NCI-H1105 (cell line): ENCODE measurements at places on chromosomes 16 and 17.

- DNase-seq = no peak
These were observed 165.6 kb downstream of the SPECC1 start for GRCh38 chr17:20174588-20175265.

GRCh38 chr16:87129771-87130170 lies 187.4 kb downstream of the C16orf95 start:
- DNase-seq = no peak

DNA sequence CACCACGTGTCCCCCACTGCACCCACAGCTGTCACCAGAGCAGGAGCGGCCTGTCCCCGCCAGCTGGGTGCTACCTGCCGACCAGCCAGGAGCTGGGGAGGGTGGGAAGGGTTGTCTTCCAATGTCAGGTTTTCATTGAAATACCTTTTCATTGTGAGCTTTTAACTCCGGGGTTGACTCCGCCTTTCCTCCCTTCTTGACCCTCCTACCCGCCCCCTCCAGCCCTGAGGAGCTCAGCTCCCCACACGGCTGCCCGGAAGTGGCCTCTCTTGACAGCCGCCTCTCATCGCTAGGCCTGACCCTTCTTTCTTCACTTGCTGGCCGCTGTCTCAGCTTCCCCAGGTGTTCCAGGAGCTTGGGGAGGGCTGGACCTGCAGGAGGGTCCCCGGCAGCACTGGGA lies 21.2 kb upstream of the GNG13 start:
- no peak for DNase-seq

DNA sequence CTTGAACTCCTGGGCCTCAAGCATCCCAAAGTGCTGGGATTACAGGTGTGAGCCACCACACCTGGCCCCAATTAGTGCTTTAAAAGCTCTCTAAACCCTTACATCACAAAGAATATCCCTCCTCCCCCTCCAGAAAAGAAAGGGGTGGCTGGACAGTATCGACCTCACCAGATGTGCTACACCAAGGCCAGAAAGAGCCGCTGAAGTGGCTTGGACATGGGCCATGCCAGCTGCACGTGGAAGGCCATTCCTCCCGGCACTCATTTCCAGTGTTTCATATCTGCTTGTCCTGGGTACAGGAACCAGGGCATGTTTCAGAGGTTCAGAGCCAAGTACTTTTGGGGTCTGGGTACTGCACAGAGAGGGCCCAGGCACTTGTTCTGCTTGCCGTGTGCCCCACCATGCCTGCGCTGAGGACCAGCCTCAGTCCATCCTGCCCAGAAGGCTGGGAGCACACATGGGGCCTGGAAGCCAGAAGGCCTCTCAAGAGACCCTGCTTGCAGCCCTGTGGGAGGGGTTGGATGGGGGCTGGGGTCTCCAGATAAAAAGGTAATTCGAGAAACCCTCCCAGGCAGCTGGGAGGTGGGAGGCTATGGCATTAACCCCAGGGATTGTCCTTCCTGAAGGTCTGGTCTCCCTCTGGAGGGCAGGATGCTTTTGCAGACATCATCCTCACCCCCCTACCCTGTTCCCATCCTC lies 3.5 kb upstream of the SRRM2 start:
- no peak for DNase-seq

DNA sequence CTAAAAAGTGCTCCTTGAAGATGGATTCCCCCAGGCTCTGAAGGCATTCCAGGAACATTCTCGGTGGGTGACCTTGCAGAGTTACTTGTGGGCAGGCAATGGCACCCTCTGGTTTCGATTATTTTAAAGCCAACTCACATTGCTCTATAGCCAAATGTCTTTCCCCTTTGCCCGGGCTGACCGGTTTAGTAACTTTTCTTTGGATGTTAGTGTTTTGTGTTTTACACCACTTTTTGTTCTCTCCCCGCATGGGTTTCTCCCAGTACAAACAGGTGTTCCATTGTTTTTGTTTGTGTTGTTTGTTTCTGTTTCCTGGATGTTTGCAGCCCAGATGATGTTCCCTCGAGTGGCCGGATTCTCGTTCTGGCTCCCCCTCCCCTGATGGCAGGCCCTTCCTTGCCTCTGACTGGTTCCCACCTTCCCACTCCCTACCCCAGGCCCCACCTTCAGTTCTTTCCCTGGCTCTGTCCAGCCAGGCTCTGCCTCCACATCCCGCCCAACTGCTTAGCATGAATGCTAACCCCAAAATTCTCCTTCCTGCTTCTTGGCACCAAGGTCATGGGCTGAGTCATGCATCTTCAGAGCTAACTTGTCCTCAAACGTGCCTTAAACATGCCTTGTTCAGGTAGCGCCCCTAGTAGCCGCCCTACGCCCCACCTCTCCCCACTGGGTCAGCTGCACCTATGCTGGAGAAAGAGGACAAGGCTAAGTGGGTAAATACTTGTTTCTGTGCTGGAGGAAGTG lies 40.6 kb downstream of the ELAC2 start:
- no peak for DNase-seq

GRCh38 chr17:58303971-58304749 lies 23.4 kb upstream of the MPO start:
- peak; percentile 49 for DNase-seq

- no peak for DNase-seq
These were observed 9.3 kb upstream of the USP7 start for GRCh38 chr16:8972843-8973586.

- DNase-seq = no peak
These were observed 31.0 kb upstream of the SMPD3 start for GRCh38 chr16:68479271-68479670.

- no peak for DNase-seq
These were observed 6.1 kb downstream of the DNAI2 start for GRCh38 chr17:74280093-74280513.

GRCh38 chr17:20190605-20191004 lies 181.4 kb downstream of the SPECC1 start:
- no peak for DNase-seq

- DNase-seq = no peak
These were observed 14.2 kb downstream of the CDH16 start for GRCh38 chr16:66904428-66904845.

DNA sequence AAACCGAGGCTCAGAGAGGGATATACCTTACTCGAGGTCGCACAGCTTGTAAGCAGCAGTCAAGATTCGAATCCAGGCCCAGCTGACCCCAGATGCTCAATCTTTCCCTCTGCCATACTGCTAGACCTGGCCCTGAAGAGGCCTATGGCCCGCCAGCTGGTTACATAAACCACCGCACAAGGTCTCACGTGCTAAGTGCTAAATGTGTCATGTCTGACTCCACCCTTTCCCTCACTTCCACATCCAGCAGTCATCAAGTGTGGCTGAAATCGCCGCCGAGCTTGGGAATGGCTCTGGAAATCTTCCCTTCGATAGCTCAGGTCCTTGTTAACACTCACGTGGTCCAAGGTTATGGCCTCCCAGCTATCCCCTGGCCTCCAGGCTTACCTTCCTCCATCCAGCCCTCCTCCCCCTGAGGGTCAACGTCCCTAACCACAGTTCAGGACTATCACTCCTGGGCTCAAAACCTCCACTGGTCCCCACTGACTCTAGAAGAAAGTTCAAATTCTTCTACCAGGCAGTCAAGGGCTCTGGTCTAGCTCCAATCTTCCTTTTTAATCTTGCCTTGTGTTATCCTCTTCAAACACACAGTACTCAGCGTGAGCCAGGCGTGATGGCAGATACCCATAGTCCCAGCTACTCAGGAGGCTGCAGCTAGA lies 3.5 kb downstream of the ZBTB4 start:
- DNase-seq = no peak

GRCh38 chr17:57957120-57957850 lies 2.1 kb upstream of the CUEDC1 start:
- no peak for DNase-seq

DNA sequence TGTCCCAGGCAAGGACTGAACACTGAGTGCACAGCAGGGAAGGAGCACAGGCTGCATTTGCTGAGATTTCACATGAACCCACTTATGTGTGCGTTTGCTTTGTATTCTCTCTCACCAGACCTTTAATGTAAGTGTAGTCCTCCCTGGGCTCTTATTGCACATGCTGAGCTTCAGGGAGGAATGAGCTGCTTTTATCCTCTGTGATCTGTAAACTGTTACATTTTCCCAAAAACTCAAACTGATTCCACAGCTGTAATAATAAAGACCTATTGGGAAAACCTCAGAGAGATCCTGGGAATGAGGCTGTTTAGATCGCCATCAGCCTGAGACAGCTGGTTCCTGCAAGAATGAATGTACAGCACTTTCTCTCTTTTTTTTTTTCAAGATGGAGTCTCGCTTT lies 53.6 kb upstream of the ADORA2B start:
- no peak for DNase-seq

- no peak for DNase-seq
These were observed 1.6 kb upstream of the HOXB7 start for GRCh38 chr17:48612456-48612853.

- DNase-seq = no peak
These were observed 30.8 kb upstream of the GAA start for GRCh38 chr17:80070375-80071115.

DNA sequence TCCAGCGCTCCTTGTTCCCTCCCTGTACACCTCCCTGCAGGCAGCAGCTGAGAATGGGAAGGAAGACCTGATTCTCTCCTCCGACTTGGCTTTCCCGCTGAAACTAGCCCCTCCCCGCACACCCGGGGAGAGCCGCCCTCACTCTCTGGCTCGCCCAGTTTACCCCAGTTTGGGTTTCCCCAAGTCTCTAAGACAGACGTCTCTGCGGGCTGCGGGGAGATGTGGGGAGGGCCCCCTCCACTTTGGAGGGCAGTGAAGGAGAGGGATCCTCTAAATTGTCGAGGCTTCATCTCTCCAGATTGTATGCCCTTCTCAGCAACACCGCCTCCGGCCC lies 797 bp downstream of the GRB7 start:
- DNase-seq = peak; percentile 46

GRCh38 chr16:77536809-77537208 lies 102.0 kb upstream of the ADAMTS18 start:
- no peak for DNase-seq

DNA sequence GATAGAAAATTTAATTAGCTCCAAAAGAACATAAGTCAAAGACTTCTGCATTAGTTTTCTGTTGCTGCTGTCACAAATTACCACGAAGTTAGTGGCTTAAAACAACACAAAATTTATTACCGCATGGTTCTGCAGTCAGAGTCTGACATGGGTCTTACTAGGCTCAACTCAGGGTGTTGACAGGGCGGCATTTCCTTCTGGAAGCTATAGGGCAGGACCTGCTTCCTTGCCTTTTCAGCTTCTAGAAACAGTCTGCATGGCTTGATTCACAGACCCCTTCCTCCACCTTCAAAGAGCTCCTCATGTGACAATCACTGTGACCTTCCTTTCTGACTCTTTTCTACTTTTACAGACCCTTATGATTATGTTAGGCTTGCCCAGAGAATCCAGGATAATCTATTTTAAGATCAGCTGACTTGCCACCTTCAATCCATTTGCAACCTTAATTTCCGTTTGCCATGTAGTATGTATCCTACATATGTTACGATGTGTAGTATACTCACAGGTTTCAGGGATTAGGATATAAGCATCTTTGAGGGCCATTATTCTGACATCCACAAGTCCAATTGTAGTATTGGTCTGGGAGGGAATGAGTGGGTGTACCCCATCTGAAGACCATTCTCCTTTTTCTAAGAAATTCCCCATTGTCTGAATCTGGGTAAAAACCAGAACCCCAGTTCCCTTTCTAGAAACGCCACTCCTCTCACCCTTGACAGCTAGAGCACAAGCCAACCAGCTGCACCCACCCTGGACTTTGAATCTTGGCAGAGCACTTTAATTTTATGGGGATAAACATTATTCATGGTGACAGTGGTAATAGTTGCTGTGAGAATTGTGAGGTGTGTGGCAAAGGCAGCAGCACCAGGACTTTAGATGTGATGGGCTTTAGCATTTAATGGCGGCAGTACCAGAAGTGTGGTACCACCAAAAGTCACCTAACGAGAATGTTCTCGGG lies 265.5 kb downstream of the KCNJ2 start:
- no peak for DNase-seq

- DNase-seq = no peak
These were observed 1.3 kb downstream of the HBQ1 start for GRCh38 chr16:181565-182021.

GRCh38 chr17:81890447-81891302 lies 711 bp downstream of the ALYREF start:
- DNase-seq = no peak

- peak; percentile 71 for DNase-seq
These were observed 23.8 kb downstream of the DEXI start for GRCh38 chr16:10918294-10919002.

- DNase-seq = no peak
These were observed 5.6 kb downstream of the GNG13 start for GRCh38 chr16:794853-795466.

DNA sequence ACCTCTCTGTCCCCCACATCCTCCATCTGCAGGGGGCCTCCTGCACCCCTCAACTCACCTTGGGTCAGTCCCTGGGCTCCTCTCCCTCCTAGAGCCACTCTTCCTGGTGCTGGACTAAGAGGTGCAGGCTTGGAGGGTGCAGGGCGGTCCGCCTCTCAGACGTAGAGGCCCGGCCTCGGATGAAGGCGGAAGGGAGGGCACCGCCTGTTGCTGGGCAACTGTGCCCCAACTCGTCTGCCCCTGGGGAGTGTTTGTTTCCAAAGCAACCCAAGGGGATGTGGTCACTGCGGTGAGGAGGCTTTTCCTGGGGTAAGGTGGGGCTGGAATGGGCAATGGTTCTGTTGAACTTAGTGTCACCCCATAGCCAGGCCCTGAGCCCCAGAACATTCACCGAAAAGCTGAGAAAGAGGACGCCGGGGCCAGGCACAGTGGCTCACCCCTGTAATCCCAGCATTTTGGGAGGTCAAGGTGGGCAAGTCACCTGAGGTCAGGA lies at the start of gene C16orf54:
C16orf54 (minus strand) TSS at position 138 of the 493 bp plus-strand sequence. CDS start 1,039 bp downstream, outside the sequence.
- no peak for DNase-seq

GRCh38 chr16:12395268-12395667 lies 408.4 kb downstream of the CPPED1 start:
- no peak for DNase-seq

- no peak for DNase-seq
These were observed 24.5 kb upstream of the CIBAR2 start for GRCh38 chr16:85136702-85137322.

DNA sequence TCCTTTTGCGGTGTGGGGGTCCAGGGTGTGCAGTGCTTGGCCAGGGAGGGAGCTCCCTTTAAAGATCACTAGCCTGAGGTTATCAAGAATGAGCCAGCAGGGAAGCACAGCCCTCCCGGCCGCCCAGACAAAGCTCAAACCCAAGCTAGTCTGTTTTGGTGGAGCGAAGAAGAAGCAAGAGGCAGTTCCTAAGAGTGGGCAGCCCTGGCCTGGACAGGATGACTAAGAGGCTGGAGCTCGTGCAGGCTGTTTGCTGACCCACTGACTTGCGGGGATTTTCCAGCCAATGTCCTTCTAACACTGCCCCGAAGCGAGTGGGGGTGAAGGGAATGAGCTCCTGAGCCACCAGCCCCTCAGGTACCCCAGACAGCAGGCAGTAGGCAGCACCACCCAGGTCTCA lies 134.4 kb downstream of the COPRS start:
- no peak for DNase-seq

- DNase-seq = no peak
These were observed 584.5 kb downstream of the HS3ST4 start for GRCh38 chr16:26276289-26276688.
